ENCODE measurements at places on chromosomes 7 and 10.
A peak's percentile ranks its signal among the peaks of the same experiment; 100 is the strongest.

DNA sequence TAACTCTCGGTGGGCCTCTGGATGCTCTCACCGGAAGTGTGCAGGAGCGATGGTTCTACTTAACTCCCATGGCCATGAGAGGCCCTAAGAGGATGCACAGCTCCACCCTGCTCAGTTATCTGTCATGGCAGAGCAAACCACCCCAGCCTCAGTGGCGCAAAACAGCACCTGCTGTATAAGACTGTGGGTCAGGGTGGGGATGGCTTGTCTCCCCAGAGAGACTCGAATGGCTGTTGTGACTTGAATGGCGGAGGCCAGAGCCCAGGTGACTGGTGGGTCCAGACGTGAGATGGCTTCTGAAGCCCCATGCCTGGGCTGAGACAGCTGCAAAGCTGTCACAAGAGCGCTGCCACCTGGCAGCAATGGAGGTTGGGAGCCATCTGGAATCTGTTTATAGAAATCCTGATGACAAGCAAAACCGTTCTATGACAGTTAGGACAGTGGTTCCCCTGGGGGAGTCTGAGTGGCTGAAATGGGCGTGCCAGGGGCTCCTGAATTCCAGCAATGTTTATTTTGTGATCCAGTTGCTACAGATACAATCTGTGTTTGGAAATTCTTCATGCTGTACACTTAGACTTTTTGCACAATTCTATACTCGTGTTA lies 490.5 kb downstream of the TCERG1L start:
- no peak for DNase-seq

GRCh38 chr10:34294137-34294536 lies 521.0 kb downstream of the PARD3 start:
- DNase-seq = no peak

DNA sequence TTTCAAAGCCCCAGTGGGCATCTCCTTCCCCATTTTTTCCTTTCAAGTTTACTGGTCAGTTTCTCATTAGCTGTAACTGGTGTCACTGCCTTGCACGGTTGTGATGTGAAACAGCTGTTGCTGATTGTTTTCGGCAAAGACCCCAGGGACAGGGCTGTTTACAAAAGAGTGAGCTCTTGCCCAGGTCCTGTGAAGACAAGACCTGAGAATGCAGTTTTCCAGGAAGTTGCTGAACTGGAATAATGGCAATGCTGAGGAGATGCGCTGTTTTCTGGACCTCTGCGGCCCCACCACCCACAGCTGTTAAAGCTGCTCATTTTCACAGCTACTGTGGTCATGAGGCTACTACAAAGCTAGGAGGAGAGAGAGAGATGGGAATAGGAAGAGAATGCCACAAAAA lies 116.6 kb upstream of the RSU1 start:
- DNase-seq = peak; percentile 51

DNA sequence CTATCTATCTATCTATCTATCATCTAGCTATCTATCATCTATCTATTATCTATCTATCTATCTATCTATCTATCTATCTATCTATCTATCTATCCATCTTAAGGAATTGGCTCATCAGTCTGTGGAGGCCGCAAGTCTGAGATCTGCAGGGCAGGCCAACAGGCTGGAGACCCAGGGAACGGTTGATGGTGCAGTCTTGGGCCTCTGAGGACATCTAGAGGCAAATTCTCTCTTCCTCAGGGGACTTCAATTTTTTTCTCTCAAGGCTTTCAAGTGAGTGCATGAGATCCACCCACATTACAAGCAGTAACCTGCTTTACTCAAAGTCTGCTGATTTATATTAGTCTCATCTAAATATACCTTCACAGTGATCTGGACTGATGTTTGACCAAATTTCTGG lies 197.0 kb downstream of the GLRX3 start:
- DNase-seq = no peak

GRCh38 chr10:30219971-30220751 lies 128.9 kb downstream of the MTPAP start:
- DNase-seq = peak; percentile 37

GRCh38 chr10:35448687-35449662 lies 112.7 kb downstream of the CCNY start:
- peak; percentile 64 for DNase-seq

DNA sequence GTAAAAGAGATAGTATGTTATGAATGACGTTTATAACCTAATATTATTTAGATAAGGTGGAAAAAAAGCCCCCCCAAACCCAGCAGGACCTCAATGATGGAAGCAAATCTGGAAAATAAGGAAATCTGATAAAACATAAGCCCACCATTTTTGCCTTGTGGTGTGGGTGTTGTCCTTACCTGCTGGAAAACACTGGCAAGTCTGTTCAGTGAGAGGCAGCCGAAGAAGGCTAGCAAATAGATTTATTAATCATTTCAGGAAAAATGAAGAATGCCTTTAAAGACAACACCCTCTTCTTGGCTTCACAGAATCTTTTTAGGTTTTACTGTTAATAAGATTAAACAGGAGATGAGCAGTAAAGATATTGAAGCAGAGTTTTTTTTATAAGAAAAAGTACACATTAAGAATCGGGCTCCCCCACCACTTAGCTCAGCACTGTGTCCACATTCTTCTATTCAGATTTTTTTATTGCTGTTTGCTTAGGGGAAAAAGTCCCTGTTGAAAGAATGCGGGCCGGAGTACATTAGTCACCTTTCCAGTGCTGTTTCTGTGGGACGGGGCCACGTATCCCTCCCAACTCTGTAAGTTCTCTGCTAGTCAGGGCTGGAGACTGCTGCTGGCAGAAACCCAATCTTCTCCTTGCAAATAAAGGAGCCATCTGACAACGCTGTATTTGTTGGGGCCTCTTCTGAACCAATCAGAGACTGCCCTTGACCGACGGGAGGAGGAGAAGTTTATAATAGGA lies 104.1 kb downstream of the EVX1 start:
- DNase-seq = no peak

DNA sequence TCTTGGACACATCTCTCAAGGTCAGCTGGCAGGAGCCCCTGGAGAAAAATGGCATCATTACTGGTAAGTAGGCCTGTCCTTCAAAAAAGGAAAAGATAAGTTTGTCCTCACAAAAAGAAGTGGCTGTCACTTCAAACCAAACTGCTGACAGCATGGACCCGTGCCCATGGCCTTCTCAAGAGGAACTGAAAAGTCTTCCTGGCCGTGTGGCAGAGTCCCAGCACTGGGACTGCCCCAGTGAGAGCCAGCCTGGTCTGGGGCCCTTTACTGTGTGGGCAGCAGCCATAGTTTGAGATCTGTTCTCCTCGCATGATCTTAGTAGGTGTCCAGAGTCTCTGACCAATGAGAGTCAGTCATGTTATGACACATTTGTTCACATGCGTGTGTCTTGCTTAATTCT lies 614.2 kb upstream of the FOXK1 start:
- DNase-seq = no peak

GRCh38 chr10:51176976-51177695 lies 102.8 kb downstream of the PRKG1 start:
- no peak for DNase-seq

DNA sequence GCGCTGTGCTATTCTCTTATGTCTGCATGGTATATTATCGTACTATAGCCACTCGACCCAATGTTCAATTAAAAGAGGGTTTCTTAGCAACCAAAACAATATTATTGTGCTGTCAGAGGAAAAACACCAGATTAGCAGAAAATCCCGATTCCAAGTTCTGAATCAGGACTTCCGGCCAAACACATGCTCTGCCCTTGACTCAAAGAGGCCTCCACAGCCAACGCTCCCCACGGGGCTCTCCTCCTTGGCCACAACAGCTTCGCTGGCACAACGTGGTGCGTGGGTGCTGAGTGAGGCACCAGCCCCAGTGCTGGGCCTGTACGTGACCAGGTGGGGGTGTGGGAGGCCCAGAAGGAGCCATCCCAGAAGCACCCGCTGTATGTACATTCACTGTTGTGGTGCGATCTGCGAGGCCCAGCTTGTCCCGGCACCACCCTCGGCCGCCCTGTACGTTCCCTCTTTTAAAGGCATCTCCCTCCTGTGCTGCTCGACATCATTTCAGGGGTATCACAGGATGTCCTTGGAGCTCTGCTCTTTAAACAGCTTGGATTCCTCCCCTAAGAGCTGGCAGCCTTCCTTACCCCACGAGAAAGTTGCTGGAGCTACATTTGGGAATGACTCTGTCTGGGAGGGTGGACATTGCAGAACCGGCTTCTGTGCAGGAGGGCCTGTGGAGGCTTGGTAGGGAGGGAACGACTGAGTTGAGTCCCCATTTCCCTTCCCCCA lies 736.2 kb downstream of the PARD3 start:
- peak; percentile 72 for DNase-seq

GRCh38 chr7:141400356-141400755 lies 150.9 kb upstream of the AGK start:
- DNase-seq = no peak

GRCh38 chr7:122329145-122329802 lies 24.7 kb upstream of the FEZF1 start:
- no peak for DNase-seq

DNA sequence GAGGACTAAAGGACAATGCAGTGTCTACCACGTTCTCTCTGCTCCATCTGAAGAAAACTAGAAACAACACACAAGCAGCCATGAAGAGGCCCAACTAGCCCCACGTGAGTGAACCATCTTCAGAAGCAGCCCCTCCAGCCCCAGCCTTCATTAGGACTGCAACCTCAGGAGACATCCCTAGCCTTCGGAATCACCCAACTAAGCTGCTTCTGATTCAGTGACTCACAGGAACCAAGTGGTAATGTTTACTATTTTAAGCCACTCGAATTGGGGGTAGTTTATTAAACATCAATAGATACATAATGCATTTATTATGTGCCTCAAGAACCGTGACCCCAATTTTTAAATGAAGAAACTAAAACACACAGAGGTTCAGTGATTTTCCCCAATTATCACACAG lies 22.6 kb downstream of the ARHGAP12 start:
- no peak for DNase-seq

DNA sequence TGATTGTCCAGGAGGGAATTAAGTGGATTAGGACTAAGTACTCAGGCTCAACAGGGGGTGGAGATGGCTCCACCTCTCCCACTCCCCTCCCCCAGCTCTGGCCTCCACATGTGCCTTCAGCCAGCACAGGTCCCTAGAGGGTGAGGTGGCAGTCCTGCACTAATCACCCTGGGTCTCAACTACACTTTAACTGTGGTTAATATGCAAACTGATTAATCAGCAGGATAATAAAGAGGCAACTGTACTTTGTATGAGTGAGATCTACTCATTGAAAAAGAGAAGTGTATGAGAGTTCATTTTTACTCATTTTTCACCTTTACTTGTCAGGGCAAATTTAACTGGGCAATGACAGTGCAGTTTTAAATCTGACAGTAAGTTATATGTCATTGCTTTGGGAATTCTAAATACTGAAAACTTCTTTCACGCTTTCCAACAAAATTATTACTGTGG lies 223.8 kb upstream of the CCDC6 start:
- no peak for DNase-seq

DNA sequence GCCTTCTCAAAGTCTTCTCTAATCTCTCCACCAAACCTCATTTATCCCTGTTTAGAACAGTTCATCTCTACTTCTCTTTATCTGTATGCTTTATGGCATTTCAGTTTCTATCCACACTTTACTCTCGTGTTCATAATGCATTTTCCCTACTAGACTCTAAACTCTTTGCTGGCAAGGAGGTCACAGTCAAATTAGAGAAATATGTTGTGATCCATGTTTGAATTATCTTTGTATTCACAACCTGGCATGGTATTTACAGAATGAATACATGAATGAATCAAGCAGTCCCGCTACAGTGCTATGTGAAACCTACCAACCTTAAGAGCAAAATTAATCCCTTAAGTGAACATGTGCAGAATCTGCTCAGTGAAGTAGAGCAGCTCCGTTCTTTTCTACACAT lies 12.8 kb upstream of the YAE1 start:
- DNase-seq = no peak

DNA sequence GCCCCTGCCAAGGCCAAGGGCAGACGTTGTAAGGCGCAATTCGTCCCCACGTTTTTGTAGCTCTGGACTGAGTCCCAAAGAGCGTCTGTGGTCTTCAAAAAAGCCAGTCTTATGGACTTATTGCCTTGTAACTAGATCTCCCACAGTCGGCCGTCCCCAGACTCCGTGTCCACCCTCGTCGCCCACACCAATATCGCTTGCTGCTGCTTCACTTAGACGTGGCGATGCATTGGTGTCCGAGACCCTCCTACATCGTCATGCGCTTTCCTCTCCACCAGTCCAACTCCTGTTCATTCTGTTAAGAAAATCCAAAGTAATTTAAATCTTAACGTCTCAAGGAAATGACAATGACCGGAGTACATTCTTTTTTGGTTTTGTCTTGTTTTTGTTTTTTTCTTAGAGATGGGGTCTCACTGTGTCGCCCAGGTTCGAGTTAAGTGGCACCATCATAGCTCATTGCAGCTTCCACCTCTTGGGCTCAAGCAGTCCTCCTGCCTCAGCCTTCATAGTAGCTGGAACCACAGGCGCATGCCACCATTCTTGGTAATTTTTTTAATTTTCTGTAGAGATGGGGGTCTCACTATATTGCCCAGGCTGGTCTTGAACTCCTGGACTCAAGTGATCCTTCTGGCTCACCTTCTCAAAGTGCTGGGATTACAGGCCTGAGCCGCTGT lies 851 bp downstream of the KIFBP start:
- DNase-seq = no peak

DNA sequence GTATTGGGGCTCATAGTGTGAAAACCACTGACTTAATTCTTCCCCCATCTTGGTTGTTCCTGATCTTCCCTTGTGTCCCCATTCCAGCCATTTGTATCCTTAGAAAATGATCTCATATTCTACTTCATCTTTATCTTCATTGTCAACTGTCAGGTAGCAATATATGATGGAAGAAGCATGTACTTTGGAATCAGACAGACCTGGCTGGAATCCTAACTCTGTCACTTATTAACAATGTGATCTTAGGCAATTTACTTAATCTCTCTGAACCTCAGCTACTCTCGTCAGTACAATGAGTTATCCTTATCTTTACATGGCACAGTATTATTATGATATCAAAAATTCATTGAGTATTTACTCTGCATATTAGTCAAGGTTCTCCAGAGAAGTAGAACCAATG lies 10.1 kb downstream of the CFTR start:
- DNase-seq = no peak

DNA sequence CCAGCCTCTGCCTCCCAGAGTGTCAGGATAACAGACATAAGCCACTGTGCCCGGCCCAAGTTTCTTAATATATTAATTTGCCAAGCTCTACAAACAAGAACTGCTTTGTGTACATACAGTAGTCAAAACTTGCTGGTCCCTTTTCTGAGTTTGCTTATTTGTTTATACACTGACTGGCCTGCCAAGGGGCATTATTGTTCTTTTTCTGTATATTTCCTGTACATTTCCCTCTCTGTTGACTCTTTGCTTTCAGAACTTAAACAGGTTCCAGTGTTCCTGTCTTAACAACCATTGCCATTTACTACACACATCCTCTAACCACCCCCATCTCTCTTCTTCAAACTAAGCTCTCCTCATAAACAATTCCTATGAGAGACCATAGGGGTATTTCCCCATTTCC lies 61.5 kb upstream of the RPA3 start:
- DNase-seq = no peak

DNA sequence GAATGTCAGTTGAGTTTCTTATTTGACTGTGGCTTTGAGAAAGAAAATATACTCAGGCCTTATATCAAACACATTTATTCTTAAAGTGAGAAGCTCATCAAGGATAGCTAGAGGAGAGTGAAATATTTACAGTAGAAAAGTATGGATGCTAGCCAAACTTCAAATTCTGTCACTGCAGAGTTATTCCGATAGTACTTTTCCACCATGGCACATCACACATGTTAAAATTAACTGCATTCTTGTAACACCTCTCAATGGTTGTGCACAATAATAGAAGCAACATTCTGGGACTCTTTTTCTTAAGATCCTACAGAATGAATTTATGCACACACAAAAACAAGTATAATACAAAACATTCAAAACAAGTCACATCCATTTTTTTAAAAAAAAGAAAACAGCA lies 4.5 kb downstream of the PPP1R3C start:
- no peak for DNase-seq
